ENCODE measurements at places on chromosomes 11 and 22.

DNA sequence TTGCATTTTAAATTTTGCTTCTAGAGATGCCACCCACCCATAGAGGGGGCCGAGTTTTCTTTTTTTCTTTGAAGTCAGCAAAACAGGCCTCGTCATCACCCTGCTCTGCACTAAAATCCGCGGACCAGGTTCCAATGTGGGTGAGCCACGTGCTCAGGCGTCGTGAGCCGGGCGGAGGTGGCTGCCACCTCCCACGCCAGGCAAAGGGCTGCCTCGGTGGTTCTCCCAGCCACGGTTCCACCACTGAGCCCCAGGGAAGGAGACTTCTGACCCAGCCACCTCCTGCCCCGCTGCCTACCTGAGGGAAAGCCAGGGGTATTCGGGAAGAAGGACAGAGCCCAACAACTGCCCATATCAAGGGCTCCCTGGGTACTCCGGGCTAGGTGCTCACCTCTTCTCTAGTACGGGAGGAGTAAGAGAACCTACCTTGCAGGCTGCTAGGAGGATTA lies 45.3 kb downstream of the MN1 start:
- DNase-seq, result no peak

DNA sequence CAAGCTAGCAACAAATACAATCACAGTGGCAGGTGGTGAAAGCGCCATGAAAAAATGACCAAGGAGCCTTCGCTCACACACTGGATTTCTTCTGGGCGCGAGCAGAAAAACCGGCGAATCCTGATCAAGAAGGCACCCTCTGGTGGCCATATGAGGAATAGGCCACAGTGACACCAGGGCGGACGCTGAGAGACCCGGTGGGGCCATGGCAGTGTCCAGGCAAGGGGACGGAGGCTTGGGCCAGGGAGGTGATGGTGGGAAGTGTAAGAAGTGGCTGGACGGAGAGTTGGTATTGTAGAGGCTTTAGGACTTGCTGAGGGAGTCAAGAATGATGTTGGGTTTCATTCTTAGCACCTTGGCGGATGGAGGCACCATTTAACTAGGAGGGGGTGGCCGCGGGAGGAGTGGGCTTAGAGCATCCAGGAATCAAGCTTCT lies 16.9 kb upstream of the RAC2 start:
- peak; percentile 52 for DNase-seq

DNA sequence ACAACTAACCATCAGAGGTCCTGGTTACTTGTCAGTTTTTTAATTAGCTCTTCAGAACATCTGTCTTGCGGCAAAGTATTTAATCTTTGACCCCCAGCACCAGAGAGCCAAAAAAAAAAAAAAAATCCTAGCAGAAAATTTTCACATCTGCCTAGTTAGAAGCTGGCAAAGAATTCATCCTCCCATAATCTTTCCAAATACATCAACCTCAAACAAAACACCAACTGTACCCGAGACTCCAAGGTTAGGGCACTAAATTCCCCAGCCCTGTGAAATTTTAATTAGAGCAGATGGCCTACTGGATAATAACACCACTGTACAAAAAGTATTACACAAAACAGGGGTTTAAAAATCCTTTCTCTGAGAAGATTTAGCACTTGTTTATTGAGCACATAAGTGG lies 55.7 kb downstream of the RAB38 start:
- no peak for DNase-seq

GRCh38 chr11:119284344-119285157 lies 32.4 kb downstream of the MCAM start:
- no peak for DNase-seq

DNA sequence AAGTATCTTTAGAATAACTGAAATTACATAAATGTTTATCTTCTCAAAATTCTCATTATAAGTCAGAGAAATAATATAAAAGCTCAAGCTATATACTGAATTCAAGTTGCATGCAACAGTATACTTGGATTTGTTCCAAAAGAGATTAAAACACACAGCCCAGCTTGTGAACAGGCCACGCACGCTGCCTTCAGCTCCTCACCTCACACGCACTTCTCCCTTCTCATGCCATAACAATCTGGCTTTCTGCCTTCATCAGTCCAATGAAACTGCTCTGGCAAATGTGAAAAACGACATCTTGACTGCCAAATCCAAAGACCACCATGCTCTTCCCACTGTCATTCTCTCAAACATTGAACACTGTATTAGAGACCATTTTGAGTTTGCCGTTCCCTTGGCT lies 22.1 kb downstream of the ATP6V1E1 start:
- no peak for DNase-seq

DNA sequence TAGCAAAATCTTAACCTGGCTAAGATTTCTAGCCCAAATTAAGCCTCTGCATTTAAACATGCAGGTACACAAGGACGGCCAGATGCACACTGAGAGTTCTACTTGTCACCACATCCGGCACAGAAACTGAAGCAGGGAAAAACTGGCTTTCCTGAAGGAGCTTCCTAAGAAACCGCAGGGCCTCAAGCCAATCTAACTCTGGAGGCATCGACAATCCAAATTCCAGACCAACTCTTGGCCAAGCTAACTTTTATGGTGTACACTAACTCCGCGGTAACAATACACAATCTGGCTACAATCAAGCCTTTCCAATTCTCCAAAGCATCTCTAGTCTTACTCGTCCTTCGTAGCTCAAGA lies 1.2 kb downstream of the MSANTD2 start:
- no peak for DNase-seq

GRCh38 chr22:47929073-47929472 lies 1166.6 kb downstream of the TBC1D22A start:
- no peak for DNase-seq

Data from RWPE2 (cell line).